ENCODE measurements at places on chromosomes 11 and 22.

DNA sequence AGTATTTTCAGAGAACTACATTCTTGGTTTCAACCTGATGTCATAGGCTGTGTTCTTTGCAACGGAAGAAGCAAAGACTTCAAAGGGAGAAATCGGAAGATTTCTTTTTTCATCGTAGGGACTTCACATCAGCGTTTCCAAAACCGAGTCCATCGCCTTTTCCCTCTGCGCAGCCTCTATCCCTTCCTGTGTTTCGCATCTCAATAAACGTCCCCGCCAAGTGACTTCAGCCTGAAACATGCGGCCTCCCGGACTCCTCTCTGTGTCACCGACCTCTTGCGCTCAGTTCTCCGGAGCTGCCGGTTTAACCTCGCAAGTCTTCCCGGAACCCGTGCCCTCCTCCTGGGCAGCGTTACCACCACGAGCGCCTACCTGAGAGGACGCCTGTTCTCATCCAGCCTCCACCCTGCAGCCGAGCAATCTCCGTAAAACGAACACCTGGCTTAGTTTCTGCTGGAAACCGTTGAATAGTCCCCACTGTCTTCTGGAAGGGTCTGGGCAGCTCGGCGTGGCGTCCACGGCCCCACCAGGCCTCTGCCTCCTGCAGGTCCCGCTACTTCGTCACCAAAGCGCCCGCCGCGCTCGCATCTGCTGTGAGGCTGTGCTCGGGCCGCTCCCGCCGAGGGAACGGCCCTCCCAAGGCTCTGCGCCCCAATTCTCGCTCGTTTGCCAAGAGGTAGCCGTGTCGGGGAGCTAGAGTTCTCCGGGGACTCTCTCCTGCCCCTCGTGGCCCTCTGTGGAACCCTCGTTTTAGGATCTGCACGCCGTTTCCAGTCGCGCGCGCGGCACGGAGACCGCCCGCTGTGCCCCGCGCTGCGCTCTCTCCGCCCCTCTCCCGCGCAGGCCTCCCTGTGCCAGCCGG lies at the start of gene GLB1L3:
Gene GLB1L3, plus strand, starts transcription at position 846 of the 862 bp plus-strand sequence. CDS start 362 bp downstream, outside the sequence.
- no peak for DNase-seq

DNA sequence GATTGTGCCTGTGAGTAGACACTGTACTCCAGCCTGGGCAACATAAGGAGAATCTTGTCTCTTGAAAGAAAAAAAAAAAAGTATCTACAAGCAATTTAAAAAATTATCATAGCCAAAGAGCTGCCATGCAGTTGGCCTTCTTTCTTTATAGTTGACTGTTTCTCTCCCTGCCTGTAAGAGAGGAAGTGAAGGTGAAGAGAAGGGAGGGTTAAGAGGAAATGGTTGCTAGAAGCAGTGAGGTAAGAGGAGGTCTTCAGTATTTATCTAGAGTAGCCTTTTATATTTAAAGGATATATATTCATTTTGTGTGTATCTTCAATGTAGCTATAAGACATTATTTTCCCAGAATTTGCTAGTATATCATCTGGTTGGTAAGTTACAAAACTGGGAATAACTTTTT lies 217.9 kb downstream of the TMEM135 start:
- DNase-seq, result no peak

GRCh38 chr11:60370811-60371298 lies 7.5 kb upstream of the MS4A7 start:
- no peak for DNase-seq

DNA sequence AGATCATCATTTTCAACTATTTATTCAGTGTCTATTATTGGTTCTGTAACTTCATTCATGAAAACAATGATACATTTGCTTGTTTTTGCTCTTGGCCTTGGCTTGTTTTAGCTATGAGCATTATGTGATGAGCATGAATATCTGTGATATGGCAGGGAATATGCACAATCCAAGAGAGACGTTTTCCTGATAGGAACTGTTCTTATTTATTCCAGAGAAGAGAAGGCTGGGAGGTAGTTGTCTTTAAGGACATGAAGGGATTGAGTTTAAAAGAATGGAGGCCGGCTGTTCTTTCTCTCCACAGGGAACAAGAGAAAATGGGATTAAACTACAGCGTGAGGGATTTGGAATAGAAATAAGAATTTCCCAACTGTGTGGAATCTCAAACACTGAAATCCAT lies 30.3 kb downstream of the BLID start:
- DNase-seq, result no peak

GRCh38 chr11:66548041-66548440 lies 1.3 kb downstream of the ACTN3 start:
- DNase-seq, result no peak

DNA sequence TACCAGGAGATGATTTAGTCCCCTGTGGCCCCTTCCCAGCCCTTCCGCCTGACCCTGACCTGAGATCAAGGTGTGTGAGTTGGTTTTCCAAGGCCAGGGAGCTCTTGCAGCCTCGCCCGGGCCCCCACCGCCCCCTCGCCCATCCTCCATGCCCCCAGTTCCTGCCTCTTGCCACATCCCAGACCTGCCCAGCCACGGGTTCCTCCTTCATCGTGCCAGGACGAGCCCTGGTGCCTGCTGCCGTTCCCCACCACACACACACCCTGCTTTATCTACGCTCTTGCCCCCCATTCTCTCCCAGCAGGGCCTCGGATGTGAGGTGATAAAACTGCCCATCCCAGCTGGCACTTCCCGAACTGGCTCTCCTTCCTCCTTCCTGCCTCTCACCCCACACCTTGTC lies 1.4 kb upstream of the LIF start:
- DNase-seq, result no peak

DNA sequence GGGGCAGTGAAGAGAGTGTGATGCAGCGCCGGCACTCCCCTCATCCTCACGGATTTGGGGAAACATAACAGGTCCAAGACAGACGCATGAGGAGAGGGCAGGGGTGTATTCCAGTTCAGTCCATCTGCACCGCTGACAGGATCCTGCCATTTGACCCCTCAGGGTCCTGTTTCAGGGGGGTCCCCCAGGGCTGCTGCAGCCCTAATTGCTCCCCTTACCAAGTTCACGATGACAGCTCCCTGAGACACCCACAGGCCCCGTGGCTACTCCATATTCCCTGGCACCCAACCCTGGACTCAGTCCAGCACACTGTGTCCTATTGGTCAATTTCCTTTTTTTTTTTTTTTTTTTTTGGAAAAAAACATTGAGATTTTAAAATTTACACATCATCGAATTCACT lies 41.5 kb downstream of the SHANK2 start:
- no peak for DNase-seq

- no peak for DNase-seq
Observed at GRCh38 chr11:30255637-30256036, 24.8 kb downstream of the FSHB start.

GRCh38 chr11:102810950-102811660 lies 13.1 kb upstream of the MMP1 start:
- DNase-seq, result no peak

DNA sequence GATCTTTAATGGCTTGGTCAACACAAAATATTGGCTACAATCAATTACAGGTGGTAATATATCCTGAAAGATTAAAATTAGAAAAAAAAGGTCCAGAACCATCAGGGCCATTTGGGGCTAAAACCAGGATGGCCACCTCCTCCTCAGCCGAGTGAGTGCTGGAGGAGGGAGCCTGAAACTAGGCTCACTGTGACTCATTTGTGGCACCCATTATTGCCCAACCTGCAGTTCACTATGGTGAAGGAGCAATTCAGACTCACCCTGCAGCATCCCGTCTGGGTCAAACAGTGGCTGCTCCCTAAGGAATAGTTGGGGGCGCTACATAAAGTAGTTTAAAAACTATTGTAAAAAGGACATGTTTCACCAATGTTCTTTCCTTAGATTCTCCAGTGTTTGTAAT lies 60.7 kb downstream of the GLYATL1 start:
- DNase-seq, result no peak

- DNase-seq, result peak; percentile 89
Observed at GRCh38 chr11:57425565-57426438, 1.1 kb downstream of the SLC43A3 start.

DNA sequence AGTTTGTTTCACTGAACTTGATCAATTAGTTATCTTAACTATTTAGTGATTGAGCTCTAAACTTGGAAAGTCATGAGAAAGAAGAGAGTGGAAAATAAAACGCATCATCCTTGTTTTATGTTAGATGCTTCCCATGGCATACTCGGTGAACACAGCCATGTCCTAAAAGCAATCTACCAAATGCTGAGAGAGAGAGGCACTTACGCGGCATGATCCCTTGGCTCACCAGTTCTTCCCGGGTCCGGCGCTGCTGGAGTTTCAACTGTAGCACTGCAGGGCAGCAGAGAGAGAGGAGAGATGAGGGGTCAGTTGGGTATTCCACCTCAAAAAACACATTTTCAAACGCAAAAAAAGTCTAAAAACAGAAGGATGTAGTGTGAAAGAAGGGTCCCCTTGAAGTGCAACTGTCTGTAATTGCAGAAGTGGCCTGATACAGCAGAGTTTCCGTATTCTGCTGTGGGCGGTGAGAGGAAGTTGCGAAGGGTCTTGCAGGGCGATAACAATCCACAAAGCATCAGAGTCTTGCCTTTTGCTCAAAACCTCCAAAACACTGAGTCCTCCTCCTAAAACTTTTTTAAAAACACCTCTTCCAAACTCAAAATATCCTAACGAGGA lies 92.7 kb downstream of the SGSM3 start:
- no peak for DNase-seq

GRCh38 chr11:117318738-117319137 lies 2.7 kb upstream of the BACE1 start:
- no peak for DNase-seq

DNA sequence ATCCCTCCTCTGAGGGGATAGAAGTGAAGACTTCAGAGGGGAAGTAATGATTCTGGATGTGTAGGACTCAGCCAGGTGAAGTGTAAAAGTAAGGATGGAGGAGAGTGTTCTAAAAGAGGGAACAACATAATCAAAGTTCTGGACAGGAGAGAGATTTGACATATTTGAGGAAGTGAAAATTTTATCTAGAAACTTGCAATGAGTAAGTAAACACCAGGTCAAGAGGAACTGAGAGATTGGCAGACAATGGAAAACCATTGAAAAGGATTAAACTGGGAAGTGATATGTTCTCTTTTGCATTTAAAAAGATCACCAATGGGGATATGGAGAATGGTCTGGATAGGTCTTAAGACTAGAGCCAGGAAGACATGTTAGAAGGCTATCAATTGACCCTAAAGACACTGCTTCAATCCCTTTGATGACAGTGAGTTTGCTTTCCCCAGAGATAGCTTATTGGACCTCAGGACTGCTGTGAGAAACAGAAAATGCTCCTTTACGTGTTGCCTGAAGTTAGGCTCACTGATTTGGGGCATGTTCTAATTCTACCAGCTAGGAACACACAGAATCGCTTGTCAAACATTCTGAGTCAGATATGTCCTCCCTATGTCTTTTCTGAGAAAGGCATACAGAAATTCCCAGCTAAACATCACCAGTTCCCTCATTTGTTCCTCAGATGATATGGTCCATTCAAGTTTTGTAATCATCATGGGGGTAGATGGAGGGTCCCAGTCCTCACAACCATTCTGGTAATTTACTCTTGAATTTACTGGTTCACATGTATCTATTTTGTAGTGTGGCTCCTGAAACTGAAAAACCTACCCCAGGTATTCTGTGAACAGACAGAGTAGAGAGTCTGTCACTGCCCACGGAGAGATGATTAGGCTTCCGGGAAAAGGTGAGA lies 144.9 kb downstream of the MAML2 start:
- no peak for DNase-seq

DNA sequence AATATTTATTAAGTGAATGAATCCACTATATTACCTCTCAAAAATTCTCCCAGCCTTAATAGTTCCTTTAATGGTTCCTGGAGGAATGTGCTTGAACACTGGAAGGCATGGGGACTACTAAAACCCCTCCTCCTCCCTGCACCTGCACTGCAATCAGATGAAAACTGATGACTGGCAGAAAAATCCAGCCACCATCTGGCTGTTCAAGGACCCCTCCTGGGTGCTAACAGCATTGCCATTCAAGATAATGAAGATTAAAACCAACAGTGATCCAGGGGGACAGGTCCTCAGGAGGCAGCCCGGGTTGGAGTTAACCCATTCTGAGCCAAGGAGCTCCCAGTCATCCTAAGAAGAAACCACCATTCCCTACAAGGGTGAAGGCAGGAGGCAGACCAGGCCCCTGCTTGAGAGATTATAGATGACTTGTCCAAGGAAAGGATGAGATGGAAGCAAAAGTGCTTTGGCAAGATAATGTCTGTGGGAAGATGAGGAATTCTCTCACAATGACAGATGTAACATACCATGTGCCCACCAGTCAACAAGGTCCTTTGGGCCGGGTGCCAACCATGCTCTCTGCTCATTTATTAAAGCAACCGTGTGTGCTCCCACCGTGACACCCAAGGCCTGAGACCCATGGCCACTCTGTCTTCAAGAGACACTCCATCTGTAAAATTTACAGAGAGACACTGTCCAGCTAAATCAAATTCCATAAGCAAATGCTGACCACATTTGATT lies 90.6 kb downstream of the LARGE1 start:
- DNase-seq, result no peak

- DNase-seq, result no peak
Observed at GRCh38 chr11:3134218-3134621, 30.9 kb downstream of the OSBPL5 start.

DNA sequence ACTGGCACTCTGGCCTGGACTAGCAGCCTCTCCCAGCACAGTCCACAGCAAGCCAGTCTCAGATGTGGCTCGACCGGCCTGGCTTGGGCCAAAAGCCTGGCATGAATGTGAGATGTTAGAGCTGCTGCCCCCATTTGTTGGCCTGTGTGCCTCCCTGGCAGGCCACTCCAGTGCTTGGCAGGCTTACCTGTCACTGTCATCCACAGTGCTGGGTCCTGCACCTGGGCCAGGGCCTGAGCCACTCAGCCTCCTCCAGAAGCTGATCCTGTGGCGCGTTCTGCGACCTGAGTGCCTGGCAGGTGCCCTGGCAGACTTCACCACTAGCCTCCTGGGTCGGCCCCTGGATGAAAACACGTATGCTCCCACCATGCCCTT lies 36.1 kb downstream of the RRP8 start:
- DNase-seq, result no peak

DNA sequence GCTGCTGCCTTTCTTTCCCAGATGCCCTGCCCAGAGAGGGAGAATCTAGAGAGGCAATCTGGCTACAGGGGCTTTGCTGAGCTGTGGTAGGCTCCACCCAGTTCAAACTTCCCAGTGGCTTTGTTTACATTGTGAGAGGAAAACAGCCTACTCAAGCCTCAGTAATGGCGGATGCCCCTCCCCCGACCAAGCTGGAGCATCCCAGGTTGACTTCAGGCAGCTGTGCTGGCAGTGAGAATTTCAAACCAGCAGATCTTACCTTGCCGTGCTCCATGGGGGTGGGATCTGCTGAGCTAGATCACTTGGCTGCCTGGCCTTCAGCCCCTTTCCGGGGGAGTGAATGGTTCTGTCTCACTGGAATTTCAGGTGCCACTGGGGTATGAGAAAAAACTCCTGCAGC lies 12.2 kb downstream of the BDNF start:
- DNase-seq, result no peak

- no peak for DNase-seq
Observed at GRCh38 chr11:2202900-2203439, 31.4 kb upstream of the TH start.

GRCh38 chr22:37249986-37250385 lies 5.9 kb upstream of the RAC2 start:
- peak; percentile 17 for DNase-seq
